ENCODE measurements at places on chromosomes 3 and 15.

- DNase-seq: no peak
These were observed 17.9 kb downstream of the TMEM40 start for GRCh38 chr3:12741209-12741608.

GRCh38 chr3:24096695-24097290 is 151.7 kb downstream of the NR1D2 start:
- no peak for DNase-seq

DNA sequence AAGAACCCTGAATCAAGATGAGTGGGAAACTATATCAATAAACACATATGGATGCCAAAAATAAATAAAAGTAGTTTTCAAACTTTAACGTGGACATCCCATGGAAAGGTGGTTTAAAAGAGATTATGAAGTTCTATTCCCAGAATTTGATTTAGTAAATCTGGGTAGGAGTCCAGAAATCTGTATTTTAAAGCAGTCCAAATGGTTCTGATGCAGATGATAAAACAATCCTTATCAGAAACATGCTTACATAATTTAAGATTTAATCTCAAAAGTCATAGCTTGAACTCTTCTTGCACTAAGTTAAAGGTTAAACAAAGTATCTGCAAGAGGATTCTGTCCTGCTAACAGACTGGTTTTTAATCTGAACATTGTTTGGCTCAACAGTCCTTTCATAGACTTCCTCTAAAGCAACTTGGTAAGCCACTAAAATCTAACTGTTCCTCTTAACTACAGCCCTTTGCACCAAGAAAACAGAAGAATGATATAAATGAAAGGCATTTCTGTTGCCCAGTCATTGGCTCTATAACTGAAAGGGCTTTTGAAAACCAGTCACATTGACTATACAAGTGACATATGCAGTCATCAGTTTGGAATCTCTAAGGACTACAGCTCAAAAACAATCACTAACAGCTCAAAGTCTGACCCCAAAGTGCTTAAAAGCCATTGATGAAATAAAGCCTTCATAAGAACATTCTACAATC is 23.4 kb upstream of the MAP4 start:
- DNase-seq: no peak

GRCh38 chr15:68230157-68231100 is 901 bp upstream of the CLN6 start:
- DNase-seq: no peak

DNA sequence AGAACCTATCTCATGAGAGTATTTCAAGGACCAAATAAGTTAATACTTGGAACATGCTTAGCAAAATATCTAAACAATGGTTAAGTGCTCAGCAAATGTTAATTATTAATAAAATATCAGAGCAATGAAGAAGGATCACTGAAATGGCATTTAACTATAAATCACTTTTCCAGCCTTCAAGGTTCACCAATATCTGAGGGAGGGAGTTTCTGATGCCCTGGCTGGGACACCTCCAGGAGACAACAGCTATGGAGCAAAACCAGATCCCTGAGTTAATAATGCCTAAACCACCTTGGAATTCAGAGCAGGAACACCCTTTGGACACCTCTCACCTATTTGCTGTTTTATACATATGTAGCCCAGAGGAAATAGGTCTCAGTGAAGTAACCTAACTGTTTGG is 6.4 kb upstream of the FAM174B start:
- no peak for DNase-seq

- no peak for DNase-seq
These were observed 267.9 kb upstream of the THBS1 start for GRCh38 chr15:39312984-39313383.

DNA sequence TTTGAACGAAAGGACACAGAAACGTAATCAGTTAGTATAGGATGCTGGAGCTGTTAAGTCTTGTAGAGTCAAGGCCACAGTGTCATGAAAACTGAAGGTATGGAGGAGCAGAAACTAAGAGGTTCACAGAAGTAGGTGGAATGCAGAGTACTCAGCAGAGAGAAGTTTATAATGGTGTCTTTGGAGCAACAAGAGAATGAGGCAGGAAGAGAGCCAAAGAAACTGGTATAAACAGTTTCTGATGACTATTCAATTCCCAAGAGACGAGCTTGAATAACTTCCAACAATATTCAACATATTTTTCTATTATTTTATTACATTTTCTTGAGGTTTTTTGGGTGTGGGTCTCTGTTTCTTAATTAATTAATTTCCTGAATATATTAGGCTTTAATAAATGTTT is 29.6 kb downstream of the GALK2 start:
- no peak for DNase-seq

- peak; percentile 36 for DNase-seq
These were observed 38.7 kb downstream of the GOLGA6A start for GRCh38 chr15:74043425-74044266.

DNA sequence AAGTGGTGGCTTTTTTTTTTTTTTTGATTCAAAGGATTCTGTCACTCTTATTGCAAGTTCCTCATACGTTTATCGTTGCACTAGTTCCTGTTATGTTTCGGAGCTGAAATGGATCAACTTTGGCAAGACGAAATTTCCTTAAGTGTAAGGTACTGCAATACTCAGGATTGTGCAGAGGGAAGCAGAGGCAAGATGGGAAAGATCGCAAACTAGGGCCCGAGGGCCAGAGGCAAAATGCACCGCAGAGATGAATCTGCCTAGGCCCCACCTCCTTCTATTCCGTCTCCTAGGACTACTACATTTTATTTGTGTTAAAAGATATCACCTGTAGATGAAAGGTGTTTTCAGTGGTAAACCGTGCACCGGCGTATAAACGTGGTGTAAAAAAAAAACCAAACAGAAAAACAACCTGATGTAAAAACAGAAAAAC is 331 bp downstream of the RNU6-1 start:
- no peak for DNase-seq

GRCh38 chr3:194447161-194447560 is 39.6 kb downstream of the ATP13A3 start:
- no peak for DNase-seq

DNA sequence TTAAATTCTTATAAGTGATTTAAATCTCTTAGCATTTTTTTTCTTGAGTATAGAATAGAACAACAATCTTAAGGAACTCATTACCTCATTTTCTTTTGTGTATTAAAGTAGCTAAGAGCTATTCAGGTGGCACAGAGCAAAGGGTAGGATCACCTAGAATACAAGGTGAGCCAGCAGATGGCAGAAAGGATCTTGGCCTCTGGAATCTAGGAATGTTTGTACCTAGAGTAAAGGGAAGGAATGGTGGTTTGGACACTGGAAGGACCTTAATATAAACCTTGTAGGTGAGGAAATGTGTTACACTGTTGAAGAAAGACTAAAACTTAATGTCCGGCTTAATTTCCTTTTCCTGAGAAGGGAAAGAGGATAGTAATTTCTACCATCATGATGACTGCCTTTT is 89.0 kb downstream of the GHSR start:
- no peak for DNase-seq

DNA sequence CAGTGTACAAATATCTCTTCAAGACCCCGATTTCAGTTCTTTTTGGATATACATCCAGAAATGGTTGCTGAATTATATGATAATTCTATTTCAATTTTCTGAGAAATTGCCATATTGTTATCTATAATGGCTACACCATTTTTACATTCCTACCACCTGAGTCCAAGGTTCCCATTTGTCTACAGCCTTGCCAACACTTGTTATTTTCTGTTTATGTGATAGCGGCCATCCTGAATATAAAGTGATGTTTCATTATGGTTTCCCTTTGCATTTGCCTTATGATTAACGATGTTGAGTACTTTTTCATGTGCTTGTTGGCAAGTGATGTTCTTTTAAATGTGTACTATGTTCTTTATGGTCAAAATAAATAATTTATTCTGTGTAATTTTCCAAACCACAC is 8.5 kb downstream of the NR1I2 start:
- no peak for DNase-seq

DNA sequence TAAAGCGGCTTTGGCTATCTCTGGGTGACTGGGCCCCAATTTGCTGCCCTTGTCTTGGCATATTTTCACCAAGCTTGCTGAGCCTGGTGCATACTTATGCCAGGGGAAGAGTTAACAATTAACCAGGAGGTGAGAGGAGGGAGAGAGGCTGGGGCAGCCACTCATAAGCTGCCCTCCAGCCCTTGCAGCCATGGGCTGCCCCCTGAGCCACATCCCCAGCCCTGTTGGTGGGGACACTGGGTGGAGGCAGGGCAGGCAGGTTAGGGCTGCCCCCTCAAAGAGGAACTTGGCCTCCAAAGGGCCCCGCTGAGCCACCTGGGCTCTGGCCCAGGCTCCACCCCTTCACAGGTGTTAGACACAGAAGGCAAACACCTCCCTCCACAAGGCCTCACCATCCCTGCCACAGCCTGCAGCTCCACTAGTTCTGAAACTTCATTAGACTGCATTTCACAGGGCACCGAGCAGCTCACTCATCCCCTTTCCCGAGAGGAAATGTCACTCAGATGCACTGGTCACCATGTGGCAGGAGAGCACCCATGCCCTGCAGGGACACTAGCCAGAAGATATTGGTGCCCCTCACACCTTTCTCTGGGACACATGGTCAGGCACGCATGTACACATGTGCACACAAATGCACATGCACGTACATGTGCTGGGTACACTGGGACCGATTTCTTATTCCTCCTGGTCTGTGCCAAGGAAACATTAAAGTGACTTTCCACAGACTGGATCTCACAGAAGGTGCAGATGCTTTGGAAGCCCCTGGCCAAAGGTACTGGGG is 20.2 kb downstream of the AMOTL2 start:
- DNase-seq: no peak

- DNase-seq: no peak
These were observed 120.5 kb downstream of the AQP9 start for GRCh38 chr15:58258501-58259292.

DNA sequence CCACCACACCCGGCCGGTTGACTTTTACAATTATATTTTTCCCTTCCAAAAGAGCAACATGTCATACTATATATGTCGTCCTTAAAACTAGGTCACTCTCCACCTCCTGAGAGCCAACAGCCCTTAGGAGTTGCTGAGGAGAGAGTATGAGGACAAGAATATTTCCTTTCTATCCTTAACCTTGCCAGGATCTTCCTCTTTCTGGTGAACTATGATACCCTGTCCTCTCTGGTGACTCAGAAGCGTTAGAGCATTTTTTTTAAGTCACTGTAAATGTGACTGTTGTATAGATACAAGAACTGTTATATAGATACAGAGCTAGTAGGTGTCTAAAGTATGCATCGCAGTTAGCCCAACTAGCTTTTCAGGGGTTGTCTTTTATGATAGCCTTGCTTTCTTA is 33.7 kb upstream of the MTHFS start:
- DNase-seq: no peak

DNA sequence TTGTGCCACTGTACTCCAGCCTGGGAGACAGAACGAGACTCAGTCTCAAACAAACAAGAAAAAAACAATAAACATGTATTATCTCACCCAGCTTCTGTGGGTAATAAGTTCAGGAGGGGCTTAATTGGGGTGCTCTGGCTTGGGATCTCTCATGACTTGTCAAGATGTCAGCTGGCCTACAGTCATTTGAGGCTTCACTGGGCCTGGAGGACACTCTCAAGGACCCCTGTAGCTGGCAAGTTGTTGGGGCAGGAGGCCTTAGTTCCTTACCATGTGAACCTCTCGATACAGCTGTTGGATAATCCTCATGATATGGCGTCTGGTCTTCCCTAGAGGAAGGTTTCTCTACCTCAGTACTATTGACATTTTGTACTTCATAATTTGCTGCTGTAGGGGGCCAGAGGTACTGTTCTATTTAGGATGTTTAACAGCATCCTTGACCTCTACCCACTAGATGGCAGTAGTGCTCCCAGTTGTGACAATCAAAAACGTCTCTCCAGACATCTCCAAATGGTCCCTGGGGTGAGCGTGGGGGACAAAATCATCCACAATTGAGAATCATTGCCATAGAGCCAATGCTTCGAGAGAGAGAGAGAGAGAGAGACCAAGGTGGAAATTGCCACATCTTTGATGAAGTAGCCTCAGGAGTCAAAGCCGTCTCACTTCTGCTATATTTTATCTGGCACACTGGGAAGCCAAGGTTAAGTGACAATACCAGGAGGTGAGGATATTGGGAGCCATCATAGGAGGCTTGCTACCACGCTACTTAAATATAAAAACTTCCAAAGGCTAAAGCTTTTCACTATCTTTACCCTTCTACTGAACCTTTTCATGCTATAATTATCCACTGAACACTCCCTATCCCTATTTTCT is 23.9 kb upstream of the SLTM start:
- no peak for DNase-seq

- DNase-seq: no peak
These were observed 250.5 kb downstream of the ADAMTSL3 start for GRCh38 chr15:83904107-83905040.

DNA sequence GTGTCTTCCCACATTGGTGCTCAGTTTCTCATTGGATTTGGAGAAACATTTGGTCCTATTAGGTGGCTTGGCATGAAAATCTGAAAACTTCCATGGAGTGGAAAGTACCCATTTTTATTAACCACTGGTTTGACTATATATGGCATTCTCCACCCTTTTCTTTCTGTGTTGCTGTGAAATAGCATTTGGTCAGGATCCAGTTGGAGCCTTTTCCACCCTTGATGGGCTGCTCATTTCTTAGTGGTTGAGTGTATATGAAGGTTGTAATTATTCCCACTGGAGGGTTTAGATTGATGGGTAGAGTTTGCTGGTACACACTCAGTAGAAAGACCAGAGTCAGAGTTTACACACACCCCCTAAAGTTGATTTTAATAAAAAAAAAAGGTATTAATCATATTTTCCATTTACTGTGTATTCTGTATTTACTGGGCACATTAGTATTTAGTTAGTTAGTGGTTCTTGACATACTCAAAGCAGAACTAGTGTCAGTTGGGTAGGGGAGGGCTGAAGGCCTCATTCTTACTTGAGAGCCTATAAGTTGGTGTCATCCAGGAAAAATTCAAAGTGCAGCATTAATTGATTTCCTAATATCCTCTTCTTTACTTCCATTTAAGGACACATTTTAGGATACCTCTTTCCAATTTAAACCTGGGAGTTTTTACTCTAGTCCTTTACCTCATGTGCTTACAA is 69.5 kb downstream of the FLNB start:
- no peak for DNase-seq

DNA sequence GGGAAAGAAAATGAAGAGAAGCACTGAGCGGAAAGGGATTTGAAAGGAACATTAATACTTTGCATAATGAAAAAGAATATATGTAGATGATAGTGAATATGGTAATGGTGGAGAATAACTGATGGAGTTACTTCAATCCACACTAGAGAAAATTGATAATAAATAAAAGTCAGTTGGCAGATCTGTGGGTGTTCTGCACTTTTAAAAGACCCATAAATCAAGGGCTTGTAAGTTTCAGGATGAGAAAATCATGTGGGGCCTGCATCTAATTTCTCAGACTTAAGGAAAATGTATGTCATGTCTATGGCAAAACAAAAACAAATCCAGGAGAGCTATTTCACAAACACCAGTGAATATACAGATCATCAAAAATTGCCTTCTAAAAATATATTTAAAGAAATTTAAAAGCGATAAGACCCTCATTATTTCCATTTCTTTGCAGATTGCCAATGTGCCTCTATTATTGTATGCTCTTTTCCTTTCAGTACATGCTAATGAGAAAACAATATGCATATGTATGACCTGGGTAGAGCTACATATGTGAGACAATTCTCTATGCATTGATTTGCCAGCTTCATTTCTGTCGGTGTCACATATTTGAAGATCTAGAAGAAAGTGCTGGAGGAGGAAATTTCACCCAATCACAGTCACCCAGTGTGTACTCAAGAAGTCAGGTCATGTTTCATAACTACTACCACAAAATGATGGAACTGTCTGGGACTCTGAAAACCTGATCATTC is 269.9 kb upstream of the PDZRN3 start:
- DNase-seq: no peak

- DNase-seq: no peak
These were observed 3.1 kb downstream of the CSRNP1 start for GRCh38 chr3:39150148-39150802.

GRCh38 chr3:52246264-52246620 is 683 bp downstream of the PPM1M start:
- no peak for DNase-seq
